Activated CD4-positive, alpha-beta memory T cell treated with anti-CD3 and anti-CD28 coated beads, Interleukin-2, amount 10 ng/mL, durations not matched to agents 7 days and 5 days (primary cell): ENCODE measurements at places on chromosomes 1 and 21. TPM values are rescaled to one million over a fixed set of nuclear protein-coding genes. Genes with fewer than 3 reads are reported as not detected.

DNA sequence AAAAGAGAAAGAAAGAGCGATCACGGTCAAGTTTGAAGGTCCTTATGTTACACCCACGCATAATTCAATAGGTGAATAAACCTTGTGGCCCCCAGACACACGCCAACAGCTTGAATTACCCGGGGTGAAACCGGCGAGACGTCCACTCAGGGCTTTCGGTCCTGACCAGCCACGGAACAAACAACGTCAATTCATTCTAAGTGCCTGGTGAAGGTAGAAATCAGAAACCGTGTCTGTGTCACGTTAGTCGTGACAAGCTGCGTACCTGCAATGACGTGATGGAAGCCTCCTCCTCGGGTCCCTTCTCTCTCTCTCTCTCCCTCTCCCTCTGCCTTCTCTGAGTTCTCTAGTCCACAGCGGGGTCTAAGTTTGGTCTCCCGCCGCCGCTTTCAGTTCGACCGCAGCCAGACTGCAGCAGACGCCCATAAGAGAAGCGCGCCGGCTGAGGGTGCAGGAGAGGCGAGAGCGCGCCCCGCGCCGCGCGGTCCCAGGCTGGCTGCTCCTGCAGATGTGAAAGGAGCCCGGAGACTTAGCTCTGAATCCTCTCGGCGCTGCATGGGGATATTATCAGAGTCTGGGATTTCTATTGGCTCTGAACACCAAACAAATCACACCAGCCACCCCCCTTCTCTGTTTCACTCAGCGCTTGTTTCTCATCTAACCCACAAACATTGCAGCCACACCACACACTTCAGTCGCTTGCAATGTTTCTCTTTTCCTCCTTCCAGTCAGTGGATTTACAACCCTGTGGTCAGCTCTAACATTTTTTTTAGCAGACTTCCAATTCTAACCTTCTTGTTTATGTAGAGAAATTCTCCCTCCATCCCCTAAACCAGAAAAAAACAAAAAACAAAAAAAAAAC, at the start of gene GREM2:
TSS of gene GREM2 (minus strand) at position 537 of the 862 bp plus-strand sequence. CDS start 118,680 bp downstream, outside the sequence.
- no peaks in the 10 kb centered on the region for H3K36me3 ChIP-seq
- H3K4me1 ChIP-seq, result peaks cover 48% of the 10 kb centered on the region
- peak within 1 kb of the TSS; percentile 85 for H3K4me3 ChIP-seq
- peak; percentile 70 for DNase-seq
- peak within 1 kb of the TSS; percentile 77 for H3K27ac ChIP-seq
- H3K27me3 ChIP-seq, result peaks cover 36% of the 10 kb centered on the region

DNA sequence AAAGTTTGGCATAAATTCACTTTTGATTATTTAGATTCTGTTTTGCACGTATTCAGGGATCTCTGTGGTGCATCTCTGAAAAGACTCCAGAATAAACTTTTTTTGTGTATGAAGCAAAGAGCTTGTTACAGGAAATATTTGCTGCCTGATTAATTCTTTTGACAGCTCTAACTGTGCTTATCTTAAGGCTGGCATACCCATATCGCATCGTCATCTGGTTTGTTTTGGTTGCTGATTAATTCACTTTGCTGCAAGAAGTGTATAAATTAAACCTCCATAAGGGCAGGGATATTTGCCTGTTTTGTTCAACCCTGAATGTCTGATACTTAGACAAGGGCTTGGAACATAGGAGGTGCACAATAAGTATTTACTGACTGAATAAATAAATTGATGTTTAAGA, 17.5 kb upstream of the DUSP10 start:
- H3K27me3 ChIP-seq, result no peaks in the 10 kb centered on the region
- no peak for DNase-seq
- no peak overlapping the region for H3K27ac ChIP-seq
- no peak overlapping the region for H3K4me3 ChIP-seq
- peaks cover 8% of the 10 kb centered on the region for H3K36me3 ChIP-seq

DNA sequence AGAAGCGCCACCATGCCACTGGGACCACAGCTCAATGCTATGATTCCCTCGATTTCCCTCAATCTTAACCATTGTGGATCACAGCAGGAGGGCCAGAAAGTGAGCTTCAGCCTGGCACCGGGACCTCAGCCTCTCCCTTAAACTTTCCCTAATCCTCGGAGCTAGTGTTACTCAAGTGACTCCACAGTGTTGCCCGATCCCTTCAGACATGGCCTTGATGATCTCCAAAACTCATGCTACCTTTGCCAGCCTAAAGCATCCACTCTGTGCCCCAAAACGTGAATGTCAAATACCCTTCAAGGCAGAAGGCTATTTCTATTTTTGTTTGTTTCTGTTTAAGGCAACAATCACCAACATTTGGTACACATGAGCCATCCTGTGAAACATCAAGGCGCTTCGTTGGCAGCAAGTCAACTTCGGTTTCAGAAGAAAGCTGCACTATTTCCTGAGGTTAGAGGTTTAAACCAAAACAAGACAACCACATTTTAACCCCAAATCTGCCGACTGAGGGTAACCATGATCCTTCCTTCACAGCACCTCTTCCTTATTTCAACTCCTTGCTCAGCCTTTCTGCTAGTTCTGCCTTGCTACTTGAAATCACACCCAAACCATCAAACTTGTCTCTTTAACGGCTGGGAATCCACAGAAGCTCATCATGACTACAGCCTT, 94.4 kb upstream of the KRTAP19-8 start:
- H3K27me3 ChIP-seq, result peaks cover 2% of the 10 kb centered on the region
- peak; percentile 75 for DNase-seq
- H3K36me3 ChIP-seq, result peaks cover 90% of the 10 kb centered on the region
- H3K4me3 ChIP-seq, result peak overlapping the region; percentile 66
- H3K4me1 ChIP-seq, result peaks cover 56% of the 10 kb centered on the region

GRCh38 chr21:29218749-29219148, 80.0 kb upstream of the BACH1 start:
- no peak overlapping the region for H3K27ac ChIP-seq
- DNase-seq, result no peak
- no peaks in the 10 kb centered on the region for H3K4me1 ChIP-seq
- H3K4me3 ChIP-seq, result no peak overlapping the region

DNA sequence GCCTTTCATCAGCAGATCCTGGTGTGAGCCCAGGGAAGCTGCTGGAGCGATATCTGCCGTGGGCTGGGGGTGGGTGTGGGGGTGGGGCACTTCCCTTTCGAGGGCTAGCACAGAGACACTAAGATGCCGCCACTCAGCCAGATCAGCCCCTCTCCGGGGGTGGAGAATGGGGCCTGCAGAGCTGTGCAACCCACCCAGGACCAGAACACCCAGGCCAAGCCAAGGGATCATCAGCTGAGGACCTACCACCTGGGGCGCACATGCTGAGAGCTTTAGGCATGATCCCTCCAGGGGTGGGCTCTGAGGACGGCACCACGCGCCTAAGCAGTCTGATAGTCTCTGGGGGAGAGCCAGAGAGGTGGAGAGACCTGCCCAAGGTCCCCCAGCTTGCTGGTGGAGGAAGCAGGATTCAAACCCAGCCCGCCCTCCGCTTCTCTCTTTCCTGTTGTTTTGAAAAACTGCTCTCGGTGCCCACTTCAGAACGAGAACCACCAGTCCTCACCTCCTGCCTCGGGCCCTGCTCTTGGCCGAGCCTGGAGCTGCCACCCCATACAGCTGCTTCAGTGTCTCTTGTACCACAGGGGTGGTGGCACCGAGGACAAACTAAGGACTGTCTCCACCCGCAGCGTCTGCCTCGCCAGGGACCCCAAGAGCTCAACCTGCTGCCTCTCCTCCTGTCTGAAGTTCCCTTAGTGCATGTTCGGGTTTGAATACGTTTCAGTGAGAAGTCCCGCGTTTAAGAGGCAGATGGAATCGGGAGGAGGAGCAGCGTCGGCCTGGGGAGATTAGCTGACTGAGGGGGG, 39.7 kb upstream of the RUNX3 start:
- H3K27ac ChIP-seq, result no peak overlapping the region
- peaks cover 77% of the 10 kb centered on the region for H3K4me1 ChIP-seq
- no peak for DNase-seq
- H3K27me3 ChIP-seq, result no peaks in the 10 kb centered on the region

GRCh38 chr1:33758698-33759097, 105.2 kb upstream of the HMGB4 start:
- no peak overlapping the region for H3K27ac ChIP-seq
- H3K27me3 ChIP-seq, result no peaks in the 10 kb centered on the region
- no peak for DNase-seq
- H3K4me1 ChIP-seq, result no peaks in the 10 kb centered on the region

DNA sequence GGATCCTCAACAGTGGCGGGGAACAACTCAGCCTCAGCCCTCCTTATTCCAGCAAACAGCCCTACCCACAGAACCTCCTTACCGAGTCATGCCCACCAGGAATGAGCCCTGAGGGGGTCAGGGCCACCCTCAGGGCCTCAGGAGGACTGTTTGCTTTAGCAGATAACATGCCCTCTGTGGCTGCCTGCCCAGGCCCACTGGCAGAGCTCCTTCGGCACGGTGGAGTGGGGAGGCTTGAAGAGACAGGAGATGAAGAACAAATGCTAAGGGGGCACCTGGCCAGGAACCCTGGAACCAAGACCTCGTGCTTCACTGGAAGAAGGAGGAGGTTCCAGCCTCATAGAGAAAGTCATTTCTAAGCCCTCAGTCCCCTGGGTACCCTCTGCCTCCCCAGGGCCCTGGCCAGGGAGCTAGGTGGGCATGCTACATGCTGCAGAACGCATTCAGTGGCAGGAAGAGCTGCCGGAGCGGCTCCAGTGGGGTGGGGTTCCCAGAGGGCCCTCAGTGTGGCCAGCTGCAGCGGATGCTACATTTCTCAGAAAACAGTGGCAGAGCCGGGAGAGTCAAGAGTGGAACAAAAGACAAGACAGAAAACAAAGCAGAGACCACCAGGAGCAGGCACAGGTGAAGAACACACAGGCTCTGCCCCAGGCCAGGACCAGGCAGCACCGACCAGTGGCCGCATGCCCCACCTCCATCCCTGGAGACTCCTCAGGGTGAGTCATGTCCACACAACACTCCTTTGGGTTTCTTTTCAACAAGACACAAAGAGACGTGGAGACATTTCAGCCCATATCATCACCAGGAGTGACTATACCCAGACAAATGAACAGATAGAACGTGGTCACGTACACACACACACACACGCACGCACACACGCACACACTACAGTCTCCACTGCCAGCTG, 39.8 kb downstream of the RIMS3 start:
- no peak for DNase-seq
- H3K27me3 ChIP-seq, result no peaks in the 10 kb centered on the region
- no peak overlapping the region for H3K4me3 ChIP-seq
- peaks cover 26% of the 10 kb centered on the region for H3K4me1 ChIP-seq
- H3K36me3 ChIP-seq, result no peaks in the 10 kb centered on the region
- no peak overlapping the region for H3K27ac ChIP-seq

GRCh38 chr1:243924188-243924587, 74.1 kb upstream of the AKT3 start:
- H3K4me1 ChIP-seq, result no peaks in the 10 kb centered on the region
- no peak overlapping the region for H3K4me3 ChIP-seq
- no peak overlapping the region for H3K27ac ChIP-seq
- peaks cover 15% of the 10 kb centered on the region for H3K27me3 ChIP-seq
- DNase-seq, result no peak

- DNase-seq, result no peak
- H3K27ac ChIP-seq, result no peak overlapping the region
- no peaks in the 10 kb centered on the region for H3K36me3 ChIP-seq
- peaks cover 11% of the 10 kb centered on the region for H3K4me1 ChIP-seq
These were observed 28.9 kb upstream of the ABCD3 start for GRCh38 chr1:94389298-94389697.

DNA sequence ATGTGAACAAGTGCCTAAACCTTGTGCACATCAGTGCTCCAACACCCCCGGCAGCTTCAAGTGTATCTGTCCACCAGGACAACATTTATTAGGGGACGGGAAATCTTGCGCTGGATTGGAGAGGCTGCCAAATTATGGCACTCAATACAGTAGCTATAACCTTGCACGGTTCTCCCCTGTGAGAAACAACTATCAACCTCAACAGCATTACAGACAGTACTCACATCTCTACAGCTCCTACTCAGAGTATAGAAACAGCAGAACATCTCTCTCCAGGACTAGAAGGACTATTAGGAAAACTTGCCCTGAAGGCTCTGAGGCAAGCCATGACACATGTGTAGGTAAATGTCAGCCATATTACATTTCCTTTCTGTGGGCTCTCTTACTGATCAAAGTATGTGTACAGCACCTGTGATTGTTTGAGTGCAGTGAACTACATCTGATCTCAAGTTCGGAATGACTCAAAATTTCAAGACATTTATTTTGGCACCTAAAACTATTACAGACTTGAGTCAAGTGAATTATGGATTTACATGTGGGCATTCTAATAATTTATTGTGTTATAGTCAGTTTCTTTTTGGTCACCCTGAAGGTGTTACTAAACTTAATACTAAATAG, 196.5 kb downstream of the TPR start:
- no peak overlapping the region for H3K27ac ChIP-seq
- H3K27me3 ChIP-seq, result peaks cover 6% of the 10 kb centered on the region
- H3K4me3 ChIP-seq, result no peak overlapping the region
- DNase-seq, result no peak

GRCh38 chr1:109897259-109897955, 13.2 kb upstream of the CSF1 start:
- no peak for DNase-seq
- H3K4me3 ChIP-seq, result no peak overlapping the region
- peaks cover 16% of the 10 kb centered on the region for H3K4me1 ChIP-seq

DNA sequence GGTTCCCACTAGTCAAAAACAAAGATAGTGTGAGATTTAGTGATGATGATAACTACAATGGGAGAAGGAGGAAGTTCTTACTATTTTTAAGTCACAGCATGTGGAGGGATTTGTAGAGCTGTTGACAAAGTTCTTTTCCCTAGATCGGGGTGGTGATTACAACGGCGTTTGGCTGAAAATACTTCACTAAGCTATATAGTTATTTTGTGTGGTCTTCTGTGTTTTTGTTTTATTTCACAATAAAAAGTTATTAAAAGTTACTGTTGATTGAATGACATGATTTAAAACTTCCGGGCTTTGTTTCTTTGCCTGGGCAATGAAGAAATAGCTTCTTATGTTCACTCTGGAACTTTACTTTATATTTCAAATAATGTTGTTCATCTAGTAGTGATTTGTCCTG, 47.3 kb upstream of the SSX2IP start:
- H3K36me3 ChIP-seq, result no peaks in the 10 kb centered on the region
- no peak for DNase-seq
- peaks cover 7% of the 10 kb centered on the region for H3K27me3 ChIP-seq
- H3K4me3 ChIP-seq, result no peak overlapping the region
- no peak overlapping the region for H3K27ac ChIP-seq
- peaks cover 7% of the 10 kb centered on the region for H3K4me1 ChIP-seq

RNASEL gene
- 8.8 TPM for total RNA-seq

RNU1-3 gene
- 1,570 TPM for total RNA-seq

OPTC gene
- not detected for total RNA-seq

MIXL1 gene
- not detected for total RNA-seq

DAB1 gene
- total RNA-seq, result 3.9 TPM

PRRX1 gene
- not detected for total RNA-seq

SLC22A15 gene
- total RNA-seq, result 1.3 TPM
